CD4-positive, alpha-beta memory T cell (primary cell): ENCODE measurements at places on chromosomes 12 and 14. TPM values are rescaled to one million over a fixed set of nuclear protein-coding genes. Genes with fewer than 3 reads are reported as not detected.

The MRPS35 gene
- 21.1 TPM for total RNA-seq

DNA sequence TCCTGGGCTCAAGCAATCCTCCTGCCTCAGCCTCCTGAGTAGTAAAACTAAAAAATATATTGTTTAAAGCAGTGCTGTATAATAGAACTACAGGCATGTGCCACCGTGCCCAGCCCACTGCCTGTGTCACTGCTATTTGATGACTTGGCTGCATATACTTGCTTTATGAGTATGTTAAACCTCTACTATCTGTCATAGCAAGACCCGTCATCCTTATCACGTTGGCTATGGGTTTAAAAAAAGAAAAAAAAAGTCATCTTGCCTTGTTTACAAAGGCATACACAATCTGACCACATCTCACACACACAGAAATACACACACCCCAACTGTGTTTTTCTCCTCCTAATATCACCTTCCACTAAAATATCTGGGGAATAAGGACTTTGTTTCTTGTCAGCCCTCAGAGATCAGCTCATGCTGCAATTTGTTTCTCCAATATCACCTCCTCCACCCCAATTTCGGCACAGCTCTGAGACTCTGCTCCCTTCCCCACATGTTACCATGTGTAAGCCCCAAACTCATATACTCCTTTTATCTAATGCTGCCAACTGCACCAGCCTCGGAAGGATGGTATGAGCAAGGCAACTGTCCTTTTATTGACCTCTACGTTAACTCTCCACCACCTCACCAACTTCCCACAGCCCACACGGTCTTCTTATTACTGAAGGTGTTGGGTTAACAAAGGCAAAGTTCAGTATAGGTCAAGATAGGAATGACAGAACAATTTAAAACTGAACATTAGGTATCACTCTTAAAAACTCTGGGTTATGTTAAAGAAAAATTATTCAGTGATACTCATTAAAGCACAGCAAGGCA is 802 bp upstream of the TMPRSS12 start:
- H3K36me3 ChIP-seq: no peaks in the 10 kb centered on the region
- H3K27me3 ChIP-seq: no peaks in the 10 kb centered on the region
- H3K27ac ChIP-seq: no peak overlapping the region
- DNase-seq: no peak
- H3K4me3 ChIP-seq: no peak overlapping the region

- H3K4me1 ChIP-seq: no peaks in the 10 kb centered on the region
- H3K27ac ChIP-seq: no peak overlapping the region
- DNase-seq: no peak
- H3K27me3 ChIP-seq: no peaks in the 10 kb centered on the region
These were observed 17.8 kb downstream of the PLCZ1 start for GRCh38 chr12:18719922-18720510.

DNA sequence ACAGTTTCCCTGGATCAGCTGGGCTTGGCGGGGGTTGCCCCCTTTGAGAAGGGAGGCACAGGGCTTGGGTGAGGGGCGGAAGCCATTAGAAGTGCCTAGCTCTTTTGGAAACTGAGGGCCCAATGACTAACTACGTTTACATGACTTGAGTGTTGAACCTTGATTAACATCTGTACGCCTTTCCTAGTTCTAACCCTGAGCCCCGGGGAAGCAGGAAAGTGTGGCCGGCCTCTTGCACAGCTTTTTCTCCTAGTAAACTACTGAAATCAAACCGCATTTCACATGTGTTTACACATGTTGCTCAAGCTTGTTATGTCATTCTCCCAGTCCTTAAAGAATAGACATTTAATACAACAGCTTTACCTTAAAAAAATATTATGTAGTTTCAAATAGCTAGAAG is 1356.4 kb upstream of the TMEM132C start:
- no peaks in the 10 kb centered on the region for H3K36me3 ChIP-seq
- H3K4me1 ChIP-seq: no peaks in the 10 kb centered on the region
- no peak for DNase-seq
- no peak overlapping the region for H3K27ac ChIP-seq
- no peaks in the 10 kb centered on the region for H3K27me3 ChIP-seq
- H3K4me3 ChIP-seq: no peak overlapping the region

- H3K27me3 ChIP-seq: no peaks in the 10 kb centered on the region
- H3K27ac ChIP-seq: no peak overlapping the region
- no peaks in the 10 kb centered on the region for H3K4me1 ChIP-seq
- no peak for DNase-seq
- H3K4me3 ChIP-seq: no peak overlapping the region
These were observed 119.6 kb downstream of the LRRIQ1 start for GRCh38 chr12:85155791-85156190.
